ENCODE measurements at places on chromosomes 7 and 10.

DNA sequence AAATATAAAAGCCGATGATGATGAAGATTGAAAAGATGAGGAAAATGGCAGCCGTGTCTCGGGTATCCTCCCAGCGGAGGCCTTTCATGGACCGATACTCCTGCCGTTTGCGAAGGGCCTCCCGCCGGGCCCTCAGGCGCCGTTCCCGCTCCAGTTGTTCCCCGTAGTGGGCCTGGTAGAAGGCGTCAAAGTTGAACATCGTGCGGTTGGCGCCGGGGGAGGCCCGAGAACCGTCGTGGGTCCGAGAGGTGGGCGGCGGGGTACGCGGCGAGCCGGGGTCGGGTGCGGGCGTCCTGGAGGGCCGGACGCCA lies 553 bp downstream of the DNAJC30 start:
- DNase-seq, result no peak

GRCh38 chr7:4884164-4884563 lies 648 bp upstream of the RADIL start:
- no peak for DNase-seq

- no peak for DNase-seq
Measured at GRCh38 chr10:50600831-50601477, 22.8 kb downstream of the SGMS1 start.

GRCh38 chr7:101058355-101058754 lies 26.9 kb upstream of the TRIM56 start:
- DNase-seq, result peak; percentile 11

DNA sequence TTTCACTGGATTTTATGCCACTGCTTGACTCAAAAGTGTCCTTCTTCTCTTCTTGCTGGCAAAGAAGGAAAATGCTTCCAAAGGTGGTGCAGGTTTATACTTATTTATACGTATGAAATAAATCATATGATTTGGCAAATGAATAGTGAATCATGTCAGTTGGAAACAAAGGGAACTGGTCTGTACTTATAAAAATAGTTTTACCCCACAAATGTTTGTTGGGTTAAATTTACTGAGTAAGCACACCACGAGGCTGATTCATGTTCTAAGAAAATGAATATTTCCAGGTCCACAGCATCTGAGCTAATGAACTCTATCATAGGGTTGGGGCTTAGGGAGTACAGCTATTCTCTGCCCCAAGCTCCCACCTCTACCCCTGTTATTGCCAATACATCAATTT lies 232.2 kb downstream of the TRIL start:
- no peak for DNase-seq

DNA sequence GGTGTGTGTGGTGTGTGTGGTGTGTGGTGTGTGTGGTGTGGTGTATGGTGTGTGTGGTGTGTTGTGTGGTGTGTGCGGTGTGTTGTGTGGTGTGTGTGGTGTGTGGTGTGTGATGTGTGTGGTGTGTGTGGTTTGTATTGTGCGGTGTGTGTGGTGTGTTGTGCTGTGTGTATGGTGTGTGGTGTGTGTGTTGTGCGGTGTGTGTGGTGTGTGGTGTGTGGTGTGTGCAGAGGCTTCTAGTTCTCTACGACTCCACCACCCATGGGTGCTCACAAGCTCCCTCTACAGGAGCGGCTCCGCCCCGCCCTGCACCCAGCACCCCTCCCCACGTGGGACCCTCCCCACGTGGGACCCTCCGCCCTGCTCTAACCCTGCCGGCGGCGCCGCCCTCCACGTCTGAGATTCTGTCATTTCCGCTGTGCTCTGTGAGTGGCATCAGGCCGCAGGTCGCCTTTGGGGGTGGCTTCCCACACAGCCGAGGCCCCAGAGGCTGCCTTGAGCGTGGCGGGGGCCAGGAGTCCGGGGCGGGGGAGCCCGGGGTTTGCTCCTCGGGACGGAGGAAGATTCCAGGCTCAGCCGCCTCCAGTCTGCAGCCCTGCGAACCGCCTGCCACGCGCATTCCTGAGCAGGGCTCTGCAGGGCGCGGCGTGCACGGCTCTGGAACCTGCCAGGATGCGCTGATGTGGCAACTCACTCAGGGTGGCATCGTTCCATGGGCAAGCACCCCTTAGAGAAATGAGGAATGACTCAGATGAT lies 37.0 kb upstream of the DNAJB6 start:
- no peak for DNase-seq

DNA sequence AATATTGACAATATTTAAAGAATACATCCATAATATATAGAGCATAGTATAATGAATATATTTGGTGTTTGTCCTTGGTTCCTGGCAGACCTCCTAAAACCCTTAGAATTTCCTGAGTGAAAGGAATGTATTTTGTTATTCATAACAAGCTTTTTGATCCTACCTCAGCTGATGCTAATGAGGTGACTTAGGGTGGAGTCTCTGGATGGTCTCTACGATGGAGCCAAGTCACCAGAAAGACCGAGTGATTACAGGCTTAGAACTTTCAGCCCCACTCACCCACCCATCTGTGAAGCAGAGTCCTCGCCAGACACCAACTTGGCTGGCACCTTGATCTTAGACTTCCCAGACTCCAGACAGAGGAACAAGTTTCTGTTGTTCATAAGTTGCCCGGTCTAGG lies 35.9 kb downstream of the UPF2 start:
- no peak for DNase-seq

- DNase-seq, result no peak
Measured at GRCh38 chr10:35224045-35224740, 97.5 kb downstream of the CREM start.

DNA sequence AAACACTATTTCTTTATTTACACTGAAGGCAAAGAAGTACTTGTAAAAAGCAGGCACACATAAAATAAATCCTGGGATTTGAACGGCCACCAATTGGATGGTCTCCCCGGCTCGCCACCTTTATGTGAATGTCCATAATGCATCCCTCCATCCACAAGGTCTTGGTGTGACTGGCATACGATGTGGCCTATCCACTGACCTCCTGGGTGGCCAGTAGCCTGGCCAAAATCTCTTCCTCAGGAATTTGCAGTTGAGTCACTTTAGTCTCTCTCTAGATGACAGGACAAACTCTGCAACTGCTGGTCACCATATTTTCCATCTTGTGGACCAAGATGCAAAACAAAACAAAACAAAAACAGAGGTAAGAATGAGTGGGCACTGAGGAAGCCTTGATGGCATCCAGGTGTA lies 39.1 kb downstream of the CDK1 start:
- DNase-seq, result no peak

DNA sequence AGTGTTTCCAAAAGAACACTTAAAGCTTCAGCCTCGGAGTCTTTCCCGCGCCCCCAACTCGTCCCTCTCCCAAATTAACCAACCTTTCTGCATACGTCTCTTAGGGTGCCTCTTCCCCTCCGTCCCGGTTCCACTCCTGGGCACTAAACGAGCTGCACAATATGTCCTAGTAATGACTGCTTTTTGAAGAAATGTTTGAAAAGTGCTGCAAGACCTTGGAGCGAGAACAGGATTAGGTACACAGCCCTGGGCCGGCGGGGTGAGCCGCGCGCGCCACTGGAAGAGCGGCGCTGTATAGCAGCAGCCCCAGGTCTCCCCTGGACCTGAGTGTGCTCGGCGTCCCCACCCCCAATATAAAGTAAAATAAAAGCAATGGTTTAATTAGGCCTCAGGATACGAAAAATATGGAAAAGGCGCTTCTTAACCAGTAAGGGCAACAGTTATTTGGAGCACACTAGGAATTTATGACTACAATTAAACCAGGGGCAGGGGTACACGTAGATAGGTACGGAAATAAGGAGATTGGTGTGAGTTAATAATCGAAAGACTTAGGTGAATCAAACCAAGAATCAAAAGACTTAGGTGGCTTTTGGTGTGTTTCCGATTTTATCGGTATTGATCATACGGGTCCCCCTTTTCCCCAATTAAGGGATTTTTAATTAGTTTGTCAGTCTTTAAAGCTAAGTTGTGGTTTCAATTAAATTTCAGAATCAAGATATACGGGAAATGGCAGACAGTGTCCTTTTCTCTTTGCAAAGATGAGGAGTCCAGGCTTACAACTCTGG lies 1.9 kb downstream of the TET1 start:
- no peak for DNase-seq

DNA sequence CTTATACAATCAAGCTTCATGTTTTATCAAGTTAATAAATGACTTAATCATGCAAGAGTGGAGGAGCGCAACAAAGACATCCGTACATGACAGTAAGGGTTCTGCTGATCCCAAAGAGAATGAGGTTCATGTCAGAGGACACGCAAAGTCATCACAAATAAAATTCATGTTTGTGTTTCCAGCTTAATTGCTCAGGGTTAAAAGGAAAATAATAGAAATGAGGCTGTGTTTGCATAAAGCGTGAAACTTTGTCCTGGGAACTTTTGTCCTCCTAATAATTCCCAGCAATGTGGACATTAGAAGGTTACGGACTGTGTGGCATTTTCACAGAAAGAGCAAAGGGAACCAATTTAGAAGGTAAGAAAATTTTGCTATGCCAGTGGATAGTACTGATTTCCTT lies 237.3 kb downstream of the INHBA start:
- no peak for DNase-seq

- no peak for DNase-seq
Measured at GRCh38 chr7:66800591-66800990, 60.1 kb downstream of the RABGEF1 start.

DNA sequence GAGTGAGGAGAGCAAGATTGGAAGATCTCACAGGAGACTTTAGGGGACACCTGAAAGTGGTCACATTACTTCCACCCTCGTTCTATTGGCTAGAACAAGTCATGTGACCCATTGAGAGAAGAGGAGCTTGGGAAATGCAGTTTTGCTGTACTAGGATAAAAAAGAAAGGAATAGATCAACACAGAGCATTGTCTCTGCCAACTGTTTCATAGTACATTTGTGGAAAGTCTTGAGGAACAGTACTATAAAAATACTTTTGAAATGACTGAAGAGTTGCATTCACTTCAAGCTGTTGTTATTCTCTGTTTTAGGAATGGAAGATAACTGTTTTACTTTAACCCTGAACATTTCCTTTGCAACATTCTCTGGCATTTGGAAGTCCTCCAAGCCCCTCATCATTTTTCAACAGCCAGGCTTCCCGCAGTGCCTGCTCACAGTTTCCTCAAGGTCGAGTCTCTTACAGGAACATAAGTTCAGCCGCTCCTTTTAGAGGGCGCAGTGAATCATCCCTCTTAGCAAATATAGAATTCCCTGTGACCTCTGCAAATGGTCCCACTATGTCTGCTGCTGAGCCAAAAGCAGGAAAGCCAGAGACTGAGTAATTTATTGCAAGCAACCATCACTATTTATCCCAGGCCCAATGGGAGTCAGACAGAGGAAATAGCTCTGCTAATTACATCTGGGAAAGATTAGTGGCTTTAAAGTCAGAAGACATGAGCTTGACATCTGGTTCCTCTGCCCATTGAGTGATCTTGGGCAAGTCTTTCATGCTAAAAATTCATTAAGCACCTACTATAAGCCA lies 40.7 kb downstream of the MRPL32 start:
- no peak for DNase-seq

GRCh38 chr10:1712314-1712713 lies 25.0 kb downstream of the ADARB2 start:
- DNase-seq, result no peak

DNA sequence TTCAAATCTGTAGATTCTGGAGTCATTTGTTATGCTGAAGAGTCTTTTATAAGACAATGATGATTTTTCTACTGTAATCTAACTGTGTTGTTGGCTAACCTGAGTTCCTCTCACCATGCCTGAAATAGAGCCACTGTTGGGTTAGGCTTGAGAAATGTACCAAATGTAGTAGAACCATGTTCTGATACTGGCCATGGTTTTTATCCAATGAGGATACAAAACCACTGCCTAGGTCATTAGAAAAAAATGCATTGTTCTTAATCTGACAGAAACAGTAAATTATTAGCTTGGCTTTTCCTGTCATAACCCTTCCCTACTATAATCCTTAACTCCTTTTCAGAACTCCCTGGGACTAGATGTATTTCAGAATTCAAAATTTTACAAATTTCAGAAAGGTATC lies 86.6 kb downstream of the RAPGEF5 start:
- no peak for DNase-seq

DNA sequence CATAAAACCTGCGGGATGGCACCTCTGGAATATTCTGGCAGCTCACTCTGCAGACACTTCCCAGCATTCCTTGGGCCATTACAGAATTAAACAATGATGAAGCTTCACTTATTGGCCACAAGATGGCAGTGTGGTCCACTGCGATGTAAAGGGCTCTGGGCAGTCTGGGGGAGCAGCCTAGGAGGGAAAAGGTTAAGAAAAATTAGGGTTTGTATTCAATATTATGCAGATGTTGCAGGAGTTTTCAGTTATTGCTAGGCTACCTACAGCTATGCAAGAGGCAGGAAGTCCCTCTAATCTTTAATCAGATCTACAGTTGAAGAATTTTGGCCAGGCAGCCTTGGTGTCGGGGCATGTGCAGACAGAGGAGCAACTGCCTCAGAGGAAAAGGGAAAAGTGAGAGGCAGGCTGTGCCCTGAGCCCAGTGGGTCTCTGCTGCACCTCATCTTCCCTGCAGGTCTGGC lies 233.2 kb upstream of the PRSS1 start:
- DNase-seq, result peak; percentile 16

GRCh38 chr7:154792436-154793055 lies 210.4 kb downstream of the PAXIP1 start:
- no peak for DNase-seq
